ENCODE measurements at places on chromosomes 1 and 21. TPM values are rescaled to one million over a fixed set of nuclear protein-coding genes. Genes with fewer than 3 reads are reported as not detected.
A peak's percentile ranks its signal among the peaks of the same experiment; 100 is the strongest.

- DNase-seq, result peak; percentile 29
These were observed 1.1 kb downstream of the TOR3A start for GRCh38 chr1:179082999-179083335.

The DSTYK gene
- total RNA-seq, result 11.3 TPM

- peak; percentile 84 for DNase-seq
These were observed 7.2 kb downstream of the ATP1B1 start for GRCh38 chr1:169113613-169114119.

- peak; percentile 53 for DNase-seq
These were observed 494.7 kb upstream of the ADGRL2 start for GRCh38 chr1:81305997-81306452.

The UTP25 gene
- 5.4 TPM for total RNA-seq

GRCh38 chr1:86650065-86650464, 54.3 kb upstream of the SH3GLB1 start:
- DNase-seq, result no peak

DNA sequence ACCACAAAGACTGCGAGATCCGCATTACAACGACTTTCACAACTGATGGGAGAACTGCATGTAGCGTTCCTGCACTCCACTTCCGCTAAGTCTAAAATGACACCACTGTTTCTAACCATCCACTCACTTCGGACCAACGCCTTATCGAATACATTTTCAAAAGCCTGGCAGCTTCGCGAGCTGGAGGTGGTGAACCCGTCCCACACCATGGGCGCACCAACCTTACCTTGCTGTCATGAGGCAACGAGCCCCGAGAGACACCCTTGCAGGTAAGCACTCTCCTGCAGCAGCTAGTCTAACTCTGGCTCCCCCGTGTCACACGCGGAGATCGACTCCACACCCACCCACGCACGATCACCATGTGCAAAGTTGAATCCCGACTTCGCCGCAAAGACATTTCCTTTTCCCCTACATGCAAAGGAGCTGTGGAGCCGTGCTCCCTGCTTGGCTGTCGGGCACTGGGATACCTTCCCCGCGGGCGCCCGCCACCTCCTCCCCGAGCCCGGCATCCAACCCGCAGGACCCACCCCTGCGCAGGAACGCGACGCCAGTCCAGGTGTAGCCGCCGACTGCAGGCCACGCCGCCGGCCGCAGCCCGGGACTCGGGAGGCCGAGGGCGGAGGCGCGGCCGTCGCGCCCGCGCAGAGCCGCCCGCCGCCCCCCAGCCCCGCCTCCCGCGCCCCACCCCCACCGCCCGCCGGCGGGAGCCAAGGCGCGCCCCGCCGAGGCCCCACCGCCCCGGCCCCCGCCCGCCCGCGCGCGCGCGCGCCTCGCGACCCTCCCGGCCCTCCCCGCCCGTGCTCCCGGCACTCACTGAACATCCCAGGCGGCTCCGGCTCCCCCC, 629 bp downstream of the TAF5L start:
- DNase-seq, result peak; percentile 49

The TRIM67 gene
- not detected for total RNA-seq

The RSPO1 gene
- total RNA-seq, result 0.71 TPM

DNA sequence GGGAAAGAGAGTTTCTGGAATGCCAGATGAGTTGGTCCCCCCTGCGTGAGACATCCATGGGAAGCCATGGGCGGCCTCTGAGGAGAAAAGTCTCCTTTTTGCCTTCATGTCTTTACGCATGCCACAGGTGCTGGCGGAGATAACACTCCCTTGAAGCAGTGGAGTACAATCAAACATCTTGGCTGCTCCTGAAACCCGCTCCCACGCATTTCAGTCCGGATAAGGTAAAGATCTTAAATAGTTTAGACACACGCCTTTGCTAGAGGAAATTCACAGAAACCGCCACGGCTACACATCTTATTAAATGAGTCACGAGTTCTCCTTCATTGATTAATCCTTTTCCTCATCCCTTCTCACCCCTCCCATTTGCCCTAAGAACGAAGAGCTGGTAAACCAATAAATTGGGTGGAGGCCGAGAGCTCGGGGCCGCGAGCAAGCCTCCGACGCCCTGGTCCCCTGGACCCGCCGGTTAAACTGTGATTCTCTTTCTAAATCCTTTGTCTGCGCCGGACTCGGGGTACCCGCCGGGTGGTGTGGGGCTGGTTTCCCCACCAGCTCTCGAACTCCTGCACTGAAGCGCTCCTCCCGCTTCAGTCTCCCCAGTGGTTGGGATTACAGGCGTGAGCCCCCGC, 6.6 kb upstream of the ZNF669 start:
- DNase-seq, result no peak

DNA sequence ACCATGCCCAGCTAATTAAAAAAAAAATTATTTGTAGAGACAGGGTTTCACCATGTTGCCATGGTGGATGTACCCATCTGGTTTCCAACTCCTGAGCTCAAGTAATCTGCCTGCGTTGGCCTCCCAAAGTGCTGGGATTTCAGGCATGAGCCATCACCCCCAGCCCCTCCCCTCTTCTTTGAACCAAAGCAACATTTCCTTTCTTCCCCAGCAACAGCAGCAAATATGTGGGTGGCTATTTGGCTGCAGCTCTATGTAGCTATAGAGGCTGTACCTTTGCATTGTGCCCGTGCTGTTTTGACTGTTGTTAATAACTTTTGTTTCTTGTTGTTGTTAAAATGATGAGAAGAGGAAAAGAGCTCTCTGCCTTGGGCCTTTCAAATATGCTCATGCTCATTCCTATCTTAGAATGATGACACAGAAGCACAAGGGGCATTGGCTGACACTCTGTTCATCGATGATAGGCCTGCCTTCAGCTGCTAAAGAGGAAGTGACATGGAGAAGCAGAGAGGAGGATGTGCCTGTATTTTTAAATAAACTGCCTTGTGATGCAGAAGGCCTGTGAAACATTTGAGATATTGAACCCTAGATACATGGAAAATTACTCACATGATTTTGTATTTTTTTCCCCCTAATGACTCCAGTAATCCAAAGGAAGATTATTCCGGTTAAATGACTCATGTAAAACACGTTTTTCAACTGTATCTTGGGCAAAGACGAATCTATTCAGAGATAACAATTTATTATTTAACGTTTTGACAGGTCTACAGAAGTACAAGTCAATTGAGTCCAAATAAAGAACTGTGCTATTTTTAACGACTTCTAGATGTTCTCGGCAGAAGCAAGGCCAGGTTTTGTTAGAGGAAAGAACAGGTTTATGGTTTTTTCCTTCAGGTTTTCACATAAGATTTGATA, 20.5 kb upstream of the XPR1 start:
- peak; percentile 34 for DNase-seq

DNA sequence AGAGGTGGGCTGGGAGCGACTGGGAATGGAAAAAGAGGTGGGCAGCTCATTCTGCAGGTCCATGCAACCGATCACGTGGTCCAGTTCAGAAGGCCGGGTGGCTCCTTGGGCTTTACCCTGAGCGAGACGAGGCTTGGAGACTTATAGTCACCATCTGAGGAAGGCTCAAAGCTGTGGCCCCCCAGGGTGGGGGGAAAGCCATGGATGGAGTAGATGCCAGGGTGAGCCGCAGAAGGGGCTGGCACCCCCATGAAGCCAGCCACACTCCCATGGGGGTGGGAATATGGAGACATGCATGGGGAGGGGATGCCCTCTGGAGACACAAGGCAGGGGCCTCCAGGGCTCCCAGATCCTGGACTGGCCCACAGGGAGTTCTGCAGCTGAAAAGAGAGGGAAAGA, 9.8 kb downstream of the ALX3 start:
- DNase-seq, result no peak

GRCh38 chr1:193479187-193479586, 292.8 kb upstream of the B3GALT2 start:
- no peak for DNase-seq

DNA sequence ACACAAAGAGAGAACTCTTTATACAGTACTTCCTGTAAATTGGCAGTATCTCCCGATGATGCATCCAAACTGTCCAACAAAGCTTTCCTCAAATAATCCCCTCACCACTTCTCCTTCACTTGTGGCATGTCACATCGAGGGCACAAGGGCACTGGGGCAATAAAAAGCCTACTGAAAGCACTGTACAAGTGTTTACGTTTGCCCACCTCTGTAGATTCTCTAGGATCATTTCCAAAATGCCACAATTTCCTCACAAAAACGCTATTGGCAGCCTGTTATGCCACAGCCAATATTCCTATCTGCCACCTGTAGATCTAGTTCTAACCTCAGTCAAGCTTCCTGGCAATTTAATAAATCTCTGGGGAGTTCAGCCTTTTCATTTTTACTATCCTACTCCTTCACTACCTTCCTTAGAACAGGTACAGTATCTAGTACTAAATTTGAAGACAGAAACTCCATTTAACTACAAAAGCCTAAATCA, 39.9 kb downstream of the HNRNPR start:
- no peak for DNase-seq

DNA sequence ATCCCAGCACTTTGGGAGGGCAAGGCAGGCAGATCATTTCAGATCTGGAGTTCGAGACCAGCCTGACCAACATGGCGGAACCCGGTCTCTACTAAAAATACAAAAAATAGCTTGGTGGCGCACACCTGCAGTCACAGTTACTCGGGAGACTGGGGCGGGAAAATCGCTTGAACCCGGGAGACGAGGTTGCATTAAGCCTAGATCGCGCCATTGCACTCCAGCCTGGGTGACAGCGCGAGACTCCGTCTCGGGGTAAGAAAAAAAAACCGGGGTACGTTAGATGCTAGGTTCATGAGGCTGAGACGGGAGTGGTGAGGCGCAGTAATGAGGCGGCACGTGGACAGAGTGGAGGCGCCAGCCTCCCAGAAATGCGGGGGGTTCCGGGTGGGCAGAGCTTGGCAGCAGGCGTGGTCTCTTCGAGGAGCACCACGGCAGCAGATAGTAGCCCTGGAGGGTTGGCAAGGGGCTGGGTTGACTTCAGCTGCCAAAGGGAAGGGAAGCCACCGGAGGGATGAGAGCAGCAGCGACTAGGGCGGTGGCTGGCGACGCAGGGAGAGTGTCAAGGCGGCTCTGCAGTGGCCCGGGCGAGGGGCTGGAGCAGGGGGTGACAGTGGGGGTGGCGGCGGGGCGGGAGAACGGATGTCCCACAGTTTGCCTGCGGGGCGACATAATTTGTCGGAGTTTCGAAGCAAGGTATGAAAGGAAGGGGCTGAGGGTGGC, 832 bp downstream of the MRPL20 start:
- DNase-seq, result no peak

GRCh38 chr1:85626818-85627217, 46.3 kb downstream of the CCN1 start:
- no peak for DNase-seq

DNA sequence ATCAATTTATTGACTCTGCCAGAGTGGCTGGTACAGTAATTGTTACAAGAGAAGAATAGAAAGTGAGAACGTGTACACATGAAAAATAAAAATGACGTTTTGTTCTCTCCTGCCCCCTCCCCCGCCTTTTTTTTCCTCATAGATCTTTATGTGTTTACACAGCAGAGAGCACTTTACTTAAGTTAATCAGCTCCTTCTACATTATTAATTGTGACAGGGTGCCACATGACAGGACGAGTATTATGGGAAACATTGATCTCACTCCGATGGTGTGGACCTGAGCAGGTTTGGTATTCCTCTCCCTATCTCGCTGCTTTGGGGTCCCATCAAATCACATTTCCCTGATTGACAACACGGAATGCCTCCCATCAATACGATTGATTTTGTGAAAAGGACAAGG, 285.7 kb downstream of the TM2D1 start:
- DNase-seq, result no peak

GRCh38 chr1:96238426-96238825, 483.2 kb upstream of the PTBP2 start:
- DNase-seq, result no peak

GRCh38 chr21:45510466-45510955, 31.7 kb downstream of the SLC19A1 start:
- DNase-seq, result no peak

DNA sequence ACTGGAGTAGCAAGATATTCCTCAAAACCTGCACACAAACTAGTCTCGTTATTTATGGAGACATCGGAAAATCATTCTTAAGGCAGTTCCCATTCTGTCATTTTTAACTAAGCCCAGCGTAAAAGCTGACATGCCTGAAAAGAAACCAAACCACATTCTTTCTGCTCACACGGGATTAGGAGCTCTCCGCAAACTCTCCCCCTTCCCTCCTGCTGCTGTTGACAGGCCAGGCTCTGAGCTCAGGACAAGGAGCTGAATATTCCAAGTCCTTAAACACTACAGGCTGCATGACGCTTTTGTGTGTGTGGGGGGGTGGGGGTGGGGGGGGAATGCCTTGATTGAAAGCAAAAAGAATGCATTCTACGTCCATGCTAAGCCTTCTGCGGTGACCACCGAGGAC, 5.2 kb downstream of the OLIG1 start:
- peak; percentile 30 for DNase-seq

DNA sequence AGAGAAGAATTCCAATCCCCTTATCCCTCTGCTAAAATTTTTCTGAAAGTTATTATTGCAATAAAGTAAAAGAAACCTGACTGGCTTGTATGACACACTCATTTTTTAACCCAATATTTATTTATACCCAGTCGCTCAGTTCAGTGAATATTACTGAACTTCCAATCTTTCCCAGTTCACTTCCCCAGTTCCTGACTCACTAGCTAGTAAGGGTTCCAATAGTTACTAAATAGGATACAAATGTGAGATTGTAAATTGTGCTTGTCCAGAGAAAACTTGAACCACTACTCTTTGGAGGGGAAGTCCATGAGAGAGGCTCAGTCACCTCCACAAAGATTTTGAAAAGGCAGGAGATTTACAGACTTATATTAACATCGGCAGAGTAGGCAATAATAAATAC, 31.4 kb downstream of the PRDX6 start:
- DNase-seq, result no peak

The GPR37L1 gene
- total RNA-seq, result not detected

The B3GALT2 gene
- total RNA-seq, result 1.5 TPM

DNA sequence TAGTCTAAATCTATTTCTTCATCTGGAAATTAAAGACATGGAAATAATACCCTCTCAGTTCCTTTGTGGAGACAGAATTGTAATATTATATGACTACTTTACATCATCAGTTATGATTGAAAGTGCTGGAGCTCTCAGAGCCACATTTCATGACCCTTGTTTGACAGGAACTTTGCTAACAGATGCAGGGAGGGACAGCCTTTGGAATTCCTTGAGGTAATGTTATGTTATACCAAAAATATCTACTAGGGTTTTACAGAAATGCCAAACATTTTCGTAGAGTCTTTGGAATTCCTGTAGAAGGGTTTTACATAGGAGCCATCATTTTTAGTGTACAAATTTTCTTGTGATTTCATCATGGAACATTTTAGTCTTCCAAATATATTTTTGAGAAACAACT, 57.4 kb upstream of the ADAMTS5 start:
- peak; percentile 41 for DNase-seq

GRCh38 chr21:35342440-35342839, 293.3 kb upstream of the RUNX1 start:
- no peak for DNase-seq

GRCh38 chr1:159922511-159923202, 2.6 kb downstream of the TAGLN2 start:
- peak; percentile 67 for DNase-seq

The LRRC38 gene
- not detected for total RNA-seq

GRCh38 chr1:184892116-184892515, 82.2 kb downstream of the NIBAN1 start:
- no peak for DNase-seq

GRCh38 chr1:172373864-172374263, 46.6 kb upstream of the C1orf105 start:
- no peak for DNase-seq

- peak; percentile 91 for DNase-seq
These were observed 98.2 kb upstream of the ARTN start for GRCh38 chr1:43835082-43836021.

Measured in cardiac muscle cell (in vitro differentiated cells and primary cell).